ENCODE measurements at places on chromosomes 4 and X.

DNA sequence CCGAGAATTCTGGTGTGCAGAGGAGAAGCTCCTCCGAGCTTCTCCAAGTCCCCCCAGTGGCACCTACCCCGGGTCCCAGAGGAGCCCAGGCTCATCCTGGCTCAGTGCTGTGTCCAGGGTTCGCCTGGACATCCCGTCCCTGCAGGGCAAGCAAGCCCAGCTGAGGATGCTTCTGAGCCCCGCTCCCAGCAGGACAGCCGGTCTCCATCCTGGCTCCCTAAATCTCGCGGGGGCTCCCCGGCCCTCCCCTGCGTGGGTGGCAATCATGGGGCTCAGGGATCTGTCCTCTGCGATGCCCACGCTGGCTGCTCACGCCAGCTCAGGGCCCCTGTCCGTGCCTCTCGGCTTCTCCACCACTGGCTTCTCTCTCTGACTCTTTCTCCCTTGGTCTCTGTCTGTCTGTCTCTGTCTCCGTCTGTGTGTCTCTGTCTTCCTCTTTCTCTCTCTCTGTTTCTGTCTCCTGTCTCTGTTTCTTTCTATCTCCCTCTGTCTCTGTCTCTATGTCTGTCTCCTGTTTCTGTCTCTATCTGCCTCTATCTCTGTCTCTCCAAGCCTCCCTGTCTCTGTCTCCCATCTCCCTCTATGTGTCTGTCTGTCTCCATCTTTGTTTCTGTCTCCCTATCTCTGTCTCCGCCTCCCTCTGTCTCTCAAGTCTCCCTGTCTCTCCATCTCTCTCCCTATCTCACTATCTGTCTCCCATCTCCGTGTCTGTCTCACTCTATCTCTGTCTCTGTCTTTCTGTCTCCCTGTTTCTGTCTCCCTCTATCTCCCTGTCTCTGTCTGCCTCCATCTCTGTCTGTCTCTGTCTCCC, 27.8 kb upstream of the SLC25A6 start:
- no peak for DNase-seq

- no peak for DNase-seq
Observed at GRCh38 chr4:89754531-89754930, 82.4 kb downstream of the SNCA start.

DNA sequence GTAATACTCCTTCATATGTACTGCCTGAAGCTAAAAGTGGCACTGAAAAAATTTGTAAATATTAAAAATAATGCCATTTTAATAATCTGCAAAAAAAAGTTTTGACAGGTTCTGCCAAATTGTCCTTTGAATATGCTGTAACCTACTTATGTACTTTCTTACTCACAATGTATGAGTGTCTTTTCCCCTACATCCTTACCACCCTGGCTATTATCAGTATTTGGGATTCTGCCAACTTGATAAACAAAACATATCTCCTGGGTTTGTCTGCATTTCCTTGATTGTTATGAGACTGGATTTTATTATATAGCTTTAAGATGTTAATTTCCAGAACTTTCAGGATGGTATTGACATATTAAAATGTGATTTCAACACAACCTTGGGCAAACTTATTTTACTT, 187.9 kb downstream of the CHM start:
- DNase-seq = no peak

- DNase-seq = no peak
Observed at GRCh38 chr4:121256887-121257466, 92.9 kb upstream of the TNIP3 start.

- no peak for DNase-seq
Observed at GRCh38 chr4:52864793-52865192, 2.7 kb downstream of the RASL11B start.

DNA sequence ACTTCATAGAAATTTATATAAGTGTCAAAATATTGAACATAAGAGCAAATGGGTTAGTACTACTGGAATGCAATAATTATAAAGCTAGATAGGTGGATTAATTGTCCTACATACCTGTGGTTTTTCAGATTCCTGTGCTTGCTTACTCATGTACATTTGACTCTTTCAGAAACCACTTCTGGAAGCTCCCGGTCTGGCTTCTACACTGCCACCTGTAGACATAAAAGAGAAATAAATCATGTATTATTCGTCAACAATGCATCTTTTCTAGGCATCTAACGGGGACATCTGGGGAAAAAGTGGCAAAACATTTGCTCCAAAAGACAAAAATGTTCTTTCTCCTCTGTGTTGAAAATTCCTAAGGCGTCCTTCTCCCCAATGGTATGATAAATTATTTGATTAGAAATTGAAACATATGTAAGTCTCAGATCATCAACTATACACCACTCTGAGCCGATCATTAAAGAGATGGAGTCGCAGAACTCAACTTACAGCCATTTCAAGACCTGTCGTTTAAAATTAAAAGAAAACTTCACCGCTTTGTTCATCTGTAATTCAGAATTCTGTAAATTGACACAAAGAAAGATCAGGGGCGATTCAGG, 648.7 kb upstream of the DIPK2B start:
- peak; percentile 8 for DNase-seq

- no peak for DNase-seq
Observed at GRCh38 chr4:90543419-90544170, 416.4 kb downstream of the CCSER1 start.

GRCh38 chr4:1080961-1081688, 32.2 kb downstream of the RNF212 start:
- DNase-seq = no peak

GRCh38 chr4:10032625-10033024, 11.3 kb upstream of the SLC2A9 start:
- DNase-seq = no peak

DNA sequence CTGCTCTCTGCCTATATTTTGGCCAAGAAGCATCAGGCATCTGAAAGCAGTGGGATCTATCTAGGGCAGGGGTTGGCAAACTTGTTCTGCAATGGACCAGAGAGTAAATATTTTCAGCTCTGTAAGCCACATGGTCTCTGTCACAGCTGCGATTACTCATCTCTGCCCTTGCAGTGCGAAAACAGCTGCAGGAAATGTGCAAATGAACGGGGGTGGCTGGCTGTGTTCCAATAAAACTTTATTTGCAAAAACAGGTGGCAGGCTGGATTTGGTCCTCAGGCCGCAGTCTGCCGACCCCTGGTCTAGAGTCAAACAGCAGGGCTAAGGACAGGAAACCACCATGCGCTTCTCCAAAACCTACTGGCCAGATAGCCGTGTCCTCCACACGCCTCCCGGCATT, 48.6 kb downstream of the ACOX3 start:
- peak; percentile 68 for DNase-seq

- peak; percentile 45 for DNase-seq
Observed at GRCh38 chrX:29478336-29479069, 736.9 kb upstream of the MAGEB2 start.

DNA sequence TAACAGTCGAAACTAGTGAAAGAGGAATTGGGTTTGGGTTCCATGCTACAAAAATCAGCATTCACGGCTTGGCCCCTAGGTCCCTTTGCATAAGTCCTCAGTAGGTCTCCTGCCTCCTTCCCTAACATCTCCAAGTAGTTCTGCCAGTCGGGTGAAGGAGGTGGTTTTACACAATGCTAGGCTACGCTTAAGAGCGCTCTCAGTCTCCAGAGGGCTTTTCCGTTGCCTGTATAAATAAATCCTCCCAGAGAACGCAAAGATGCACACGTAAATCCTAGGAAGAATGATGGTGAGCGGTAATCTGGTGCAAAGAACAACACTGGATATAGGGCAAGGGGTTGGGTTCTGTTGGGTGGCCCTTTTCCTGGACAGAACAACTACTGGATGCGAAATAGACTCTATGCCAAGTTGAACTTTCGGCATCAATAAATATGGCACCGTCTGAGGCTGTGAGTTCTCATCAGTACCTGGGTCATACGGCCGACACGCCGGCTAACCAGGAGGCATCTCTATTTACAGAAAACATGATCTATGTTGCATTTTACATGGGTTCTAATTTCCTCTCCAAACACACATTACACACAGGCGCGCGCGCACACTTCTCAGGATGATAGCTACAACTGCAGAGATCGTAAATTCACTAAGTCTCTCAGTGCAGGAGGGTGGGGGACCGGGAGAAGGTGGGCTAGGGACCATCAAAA, 1.3 kb downstream of the CAMK2D start:
- DNase-seq = no peak

DNA sequence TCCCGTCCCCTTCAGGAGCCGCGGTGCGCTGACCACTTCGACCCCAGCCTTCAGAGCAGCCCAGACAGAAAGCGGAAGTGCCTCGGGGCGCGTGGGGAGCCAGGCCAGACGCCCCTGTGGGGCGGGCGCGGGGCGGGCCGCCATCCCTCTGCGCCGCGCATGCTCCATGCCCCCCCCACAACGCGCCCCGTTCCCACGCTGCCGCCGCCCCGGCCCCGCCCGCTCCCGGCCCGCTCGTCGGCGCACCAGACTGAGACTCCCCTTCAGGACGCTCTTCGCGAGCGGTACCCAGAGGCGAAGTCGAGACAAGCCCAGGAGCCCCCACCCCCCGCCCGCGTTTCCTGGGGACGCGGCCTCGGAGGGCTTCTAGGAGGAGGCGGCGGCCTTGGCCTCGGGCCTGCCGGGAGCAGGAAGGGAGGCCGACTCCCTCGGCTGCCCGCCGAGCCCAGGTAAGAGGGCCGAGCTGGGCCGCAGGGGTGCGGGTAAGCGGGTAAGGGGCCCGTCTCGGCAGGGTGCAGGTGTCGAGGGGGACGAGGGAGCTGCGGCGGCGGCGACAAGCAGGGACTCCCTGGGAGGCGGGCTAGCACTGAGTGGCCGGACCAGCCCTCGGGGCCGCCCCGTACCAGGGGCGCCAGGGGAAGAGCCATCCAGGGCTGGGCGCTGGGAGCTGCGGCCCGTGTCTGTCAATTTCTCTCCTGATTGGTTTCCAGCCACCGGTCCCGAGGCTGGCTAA, at the start of gene ZFP92:
ZFP92 (plus strand) TSS at position 218 of the 733 bp plus-strand sequence. CDS start 6,851 bp downstream, outside the sequence.
- peak; percentile 86 for DNase-seq

GRCh38 chrX:130086447-130087206, 23.7 kb downstream of the ELF4 start:
- peak; percentile 45 for DNase-seq

GRCh38 chr4:143405075-143405730, 68.5 kb downstream of the GAB1 start:
- DNase-seq = no peak

- DNase-seq = no peak
Observed at GRCh38 chr4:174273930-174274329, 9.5 kb downstream of the FBXO8 start.

GRCh38 chr4:112318239-112319142, 21.3 kb downstream of the ALPK1 start:
- peak; percentile 44 for DNase-seq

DNA sequence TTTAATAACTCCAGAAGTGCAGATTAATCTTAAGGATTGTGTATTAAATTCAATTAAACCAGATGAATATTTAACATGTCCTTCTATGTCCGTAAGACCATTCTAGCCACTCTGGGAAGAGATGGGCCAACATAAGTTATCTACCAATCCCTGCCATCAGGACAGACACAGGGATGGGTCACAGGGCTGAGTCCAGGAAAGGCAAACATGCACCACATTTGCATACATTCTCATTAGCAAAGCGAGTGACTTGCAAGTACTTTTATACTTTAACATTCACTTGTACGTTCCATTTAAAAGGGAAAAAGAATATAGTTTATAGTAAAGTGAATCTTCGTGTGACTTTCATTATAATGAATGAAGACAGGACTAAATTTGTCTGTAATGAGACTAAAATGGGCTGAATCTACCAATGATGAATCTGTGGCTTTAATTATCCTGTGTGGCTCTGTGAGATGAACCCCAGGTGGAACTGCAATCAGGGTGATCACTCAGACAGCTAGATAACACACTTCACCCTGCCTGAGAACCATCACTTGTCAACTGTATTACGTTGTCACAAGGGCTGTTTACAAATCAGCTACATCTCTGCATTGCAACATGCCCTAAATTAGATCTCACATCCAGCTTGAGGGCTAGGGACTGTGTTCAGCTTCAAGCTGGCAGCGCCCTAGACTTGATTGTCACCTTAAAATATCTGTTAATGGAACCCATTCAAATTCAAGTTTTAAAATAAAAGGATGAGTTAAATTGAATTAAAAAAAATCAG, 77.2 kb downstream of the SH3KBP1 start:
- DNase-seq = no peak

DNA sequence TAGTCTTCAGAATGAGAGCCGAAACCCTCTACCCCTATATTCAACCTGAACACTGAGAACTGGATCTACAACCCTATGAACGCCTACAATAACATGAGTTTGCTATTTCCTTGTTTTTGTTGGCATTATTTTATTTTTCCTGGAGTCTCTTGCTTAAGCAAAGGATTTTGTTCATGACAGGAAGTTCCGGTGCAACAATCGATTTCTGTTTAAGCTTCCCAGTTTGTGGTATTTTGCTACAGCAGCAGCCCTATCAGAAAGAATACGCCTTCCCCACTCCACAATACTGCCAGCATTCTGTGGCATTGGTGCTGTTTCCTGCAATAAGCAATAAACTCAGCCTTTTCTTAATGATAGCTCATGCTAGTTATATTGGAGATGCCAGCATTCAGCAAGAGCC, 60.9 kb downstream of the NPY5R start:
- no peak for DNase-seq

DNA sequence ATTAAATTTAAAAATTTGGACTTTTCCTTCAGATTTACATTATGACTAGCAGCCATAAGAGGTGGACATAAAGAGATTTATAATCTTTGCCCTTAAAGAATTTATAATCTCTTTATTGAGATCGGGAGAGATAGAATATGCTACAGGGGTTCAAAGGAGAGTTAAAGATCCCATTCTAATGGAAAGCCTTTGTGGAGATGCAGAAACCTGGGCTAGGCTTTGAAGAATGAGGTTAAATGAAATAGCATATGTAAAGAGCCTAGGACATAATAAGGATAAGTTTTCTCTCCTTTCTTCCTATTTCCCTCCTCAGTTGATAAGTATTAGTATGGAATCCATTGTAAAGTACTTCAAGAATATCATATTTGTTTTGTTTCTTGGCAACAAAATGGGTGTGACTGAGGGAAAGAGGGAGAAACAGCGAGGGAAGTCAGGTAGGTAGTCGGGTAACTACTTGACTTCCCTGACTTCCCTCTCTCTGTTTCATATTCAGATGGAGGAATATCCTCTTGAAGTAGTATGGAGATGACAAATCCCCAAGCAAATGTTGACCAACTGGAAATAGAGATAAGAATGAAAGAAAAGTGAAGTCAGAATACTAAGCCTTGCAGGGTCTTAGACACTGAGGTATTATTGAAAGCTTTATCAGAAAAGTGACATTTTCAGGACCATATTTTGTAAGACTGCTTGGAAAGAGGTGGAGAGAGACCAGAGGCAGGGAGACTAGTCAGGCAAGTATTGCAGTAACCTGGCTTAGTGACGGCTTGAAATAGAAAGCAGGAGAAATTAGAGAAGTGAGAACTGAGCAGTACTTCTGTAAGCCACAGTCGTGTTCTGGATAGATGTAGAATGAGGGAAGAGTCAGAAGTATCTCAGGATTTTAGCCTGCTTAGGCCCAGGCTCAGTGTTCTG, 82.9 kb downstream of the PDLIM5 start:
- peak; percentile 30 for DNase-seq

DNA sequence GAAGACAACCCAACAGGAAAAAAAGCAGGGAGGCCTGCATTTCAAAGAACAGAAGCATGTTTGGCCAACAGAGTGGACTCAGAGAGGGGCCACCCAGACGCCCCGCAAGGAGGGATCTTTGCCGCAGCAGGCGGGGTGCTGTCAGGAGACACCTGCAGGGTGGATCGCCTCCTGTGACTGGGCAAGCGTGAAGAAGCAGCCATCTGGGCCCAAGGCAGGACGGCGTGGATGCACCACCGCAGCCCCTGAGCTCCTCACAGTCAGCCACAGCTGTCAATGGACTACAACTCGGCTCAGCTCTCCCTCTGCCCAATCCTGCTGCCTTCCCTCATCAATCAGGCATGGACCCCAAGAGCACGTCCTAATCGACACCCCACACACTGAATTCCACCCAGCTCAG, 32.0 kb upstream of the MAN2B2 start:
- no peak for DNase-seq
